ENCODE measurements at places on chromosomes 11 and 22.
A peak's percentile ranks its signal among the peaks of the same experiment; 100 is the strongest.

GRCh38 chr11:119473226-119473625, 50.3 kb upstream of the THY1 start:
- no peak for DNase-seq

DNA sequence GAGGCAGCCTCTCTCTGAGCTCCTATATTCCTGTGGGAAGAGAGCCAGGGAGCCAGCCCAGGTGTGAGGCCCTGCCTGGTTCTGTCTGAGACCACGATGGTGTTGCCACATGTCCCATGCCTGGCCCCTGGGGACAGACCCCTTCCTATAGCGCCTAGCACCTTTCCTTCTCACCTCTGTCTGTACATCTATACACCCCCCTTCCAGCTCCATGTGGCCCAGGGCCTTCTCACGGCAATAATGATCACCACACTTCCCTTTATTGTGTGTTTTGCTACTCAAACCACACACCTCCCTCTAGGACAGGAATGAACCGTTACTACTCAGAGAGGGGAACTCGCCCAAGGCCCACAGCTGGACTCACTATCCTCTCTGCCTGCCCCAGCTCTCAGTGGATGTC, 12.8 kb downstream of the CD82 start:
- DNase-seq, result no peak

GRCh38 chr22:28808716-28809355, 8.5 kb upstream of the XBP1 start:
- no peak for DNase-seq

DNA sequence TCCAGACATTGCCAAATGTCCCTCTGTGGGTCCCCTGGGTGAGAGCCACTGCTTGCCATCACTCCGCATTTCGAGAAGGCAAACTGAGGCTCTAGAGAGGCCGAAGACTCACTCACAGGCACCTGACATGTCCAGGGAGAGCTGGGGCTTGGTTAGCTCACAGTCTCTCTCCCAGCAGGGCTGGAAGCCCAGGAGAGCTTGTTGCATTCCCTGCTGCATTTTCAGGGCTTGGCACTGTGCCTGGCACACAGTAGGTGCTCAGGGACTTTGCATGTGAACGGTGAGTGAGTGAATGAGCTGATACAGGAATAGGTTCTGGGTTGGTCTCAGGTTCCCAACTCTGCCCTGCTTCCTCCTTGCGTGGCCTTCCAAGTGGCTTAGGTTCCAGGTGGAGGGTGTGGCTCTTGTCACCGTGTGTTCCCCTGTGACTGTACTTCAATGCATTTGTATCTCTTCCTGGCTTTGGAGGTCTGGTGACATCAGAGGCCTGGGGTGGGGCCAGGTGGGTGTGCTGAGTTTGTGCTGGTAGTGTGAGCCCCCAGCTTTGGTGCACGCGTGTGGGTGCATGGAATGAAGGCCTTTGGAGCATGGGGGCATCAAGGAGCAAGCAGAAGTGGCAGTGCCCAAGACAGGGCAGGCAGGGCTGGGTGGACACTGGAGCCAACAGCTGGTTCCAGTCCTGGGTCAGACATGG, 18.4 kb upstream of the SMIM38 start:
- DNase-seq, result no peak

- DNase-seq, result no peak
These were observed 22.2 kb upstream of the CCDC34 start for GRCh38 chr11:27385245-27385644.

DNA sequence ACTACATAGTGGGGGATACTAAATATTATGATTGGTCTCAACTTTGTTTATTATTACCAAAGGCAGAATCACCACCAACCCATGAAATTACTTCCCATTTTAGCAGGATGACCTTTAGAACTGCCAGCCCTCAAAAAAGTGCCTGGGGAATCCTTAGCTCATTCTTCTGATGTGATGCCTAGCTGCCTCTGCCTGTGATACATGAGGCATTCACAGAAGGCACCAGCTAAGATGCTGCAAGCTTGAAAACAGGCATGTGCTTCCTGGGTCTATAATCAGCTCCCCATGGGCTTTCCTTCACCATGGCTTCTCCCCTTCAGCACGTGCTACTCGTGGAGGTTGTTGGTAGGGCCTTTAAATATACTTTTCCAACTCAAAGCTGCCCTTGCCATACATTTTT, 50.4 kb upstream of the ARHGAP20 start:
- no peak for DNase-seq

- DNase-seq, result no peak
These were observed 20.7 kb downstream of the LINC01488 start for GRCh38 chr11:69501891-69502860.

DNA sequence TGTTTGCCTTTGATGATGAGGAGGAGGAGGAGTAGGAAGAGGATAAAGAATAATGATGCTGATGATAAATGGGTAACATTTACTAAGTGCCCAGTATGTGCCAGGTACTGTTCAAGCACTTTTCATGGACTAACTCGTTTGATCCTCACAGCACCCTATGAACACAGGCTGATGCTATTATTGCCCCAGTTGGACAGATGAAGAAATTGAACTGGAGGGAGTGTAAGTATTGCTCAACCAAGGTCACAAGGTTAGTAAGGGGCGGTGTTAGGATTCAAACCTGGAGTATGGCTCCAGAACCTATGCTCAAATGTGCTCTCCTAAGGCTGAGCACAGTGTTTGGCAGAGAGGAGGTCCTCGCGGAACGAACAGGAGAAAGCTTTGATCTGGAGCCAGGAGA, 78.6 kb downstream of the SYN3 start:
- DNase-seq, result no peak

DNA sequence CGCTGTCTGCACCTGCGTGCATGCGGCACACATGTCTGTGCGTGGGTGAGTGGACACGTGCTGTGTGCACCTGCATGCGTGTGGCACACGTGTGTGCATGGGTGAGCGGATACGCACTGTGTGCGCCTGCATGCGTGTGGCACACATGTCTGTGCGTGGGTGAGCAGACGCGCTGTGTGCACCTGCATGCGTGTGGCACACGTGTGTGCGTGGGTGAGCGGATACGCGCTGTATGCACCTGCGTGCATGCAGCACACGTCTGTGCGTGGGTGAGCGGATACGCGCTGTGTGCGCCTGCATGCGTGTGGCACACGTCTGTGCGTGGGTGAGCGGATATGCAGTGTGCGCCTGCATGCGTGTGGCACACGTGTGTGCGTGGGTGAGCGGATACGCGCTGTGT, 27.1 kb upstream of the ACR start:
- no peak for DNase-seq

GRCh38 chr22:25940479-25940878, 198.5 kb downstream of the MYO18B start:
- DNase-seq, result no peak

DNA sequence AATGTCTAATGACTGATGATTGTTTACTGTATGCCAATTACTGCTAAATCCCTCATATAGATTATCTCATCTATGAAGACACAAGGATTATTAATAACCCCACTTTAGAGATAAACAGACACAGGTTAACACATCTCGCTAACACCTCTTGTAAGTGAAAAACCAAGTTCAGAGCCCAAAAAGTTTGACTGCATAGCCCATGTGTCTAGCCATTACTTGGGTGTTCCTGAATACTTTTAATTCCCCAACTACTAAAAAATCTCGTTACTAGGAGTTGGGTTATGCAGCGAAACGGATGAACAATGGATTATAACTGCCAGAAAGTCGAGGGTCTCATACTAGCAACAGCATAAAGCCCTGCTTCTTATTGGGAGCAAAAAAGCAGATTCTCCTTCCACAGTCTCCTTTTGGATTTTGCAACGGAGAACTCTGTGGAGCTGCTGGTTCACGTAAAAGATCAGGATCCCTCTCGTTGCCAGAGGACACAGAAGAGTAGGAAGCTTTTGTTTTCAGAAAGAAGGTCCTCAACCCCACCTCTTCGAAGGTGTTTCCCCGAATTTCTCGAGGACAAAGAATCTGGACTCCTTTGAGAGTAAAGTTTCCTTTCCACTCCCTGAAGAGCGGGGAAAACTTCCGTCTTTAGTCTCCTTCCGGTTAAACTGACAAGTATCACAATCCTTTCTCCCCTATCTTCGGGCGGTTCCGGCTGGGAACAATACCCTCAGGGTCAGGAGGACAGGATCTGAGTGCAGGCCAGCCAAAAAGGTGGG, 979 bp downstream of the ZBED5 start:
- peak; percentile 38 for DNase-seq

DNA sequence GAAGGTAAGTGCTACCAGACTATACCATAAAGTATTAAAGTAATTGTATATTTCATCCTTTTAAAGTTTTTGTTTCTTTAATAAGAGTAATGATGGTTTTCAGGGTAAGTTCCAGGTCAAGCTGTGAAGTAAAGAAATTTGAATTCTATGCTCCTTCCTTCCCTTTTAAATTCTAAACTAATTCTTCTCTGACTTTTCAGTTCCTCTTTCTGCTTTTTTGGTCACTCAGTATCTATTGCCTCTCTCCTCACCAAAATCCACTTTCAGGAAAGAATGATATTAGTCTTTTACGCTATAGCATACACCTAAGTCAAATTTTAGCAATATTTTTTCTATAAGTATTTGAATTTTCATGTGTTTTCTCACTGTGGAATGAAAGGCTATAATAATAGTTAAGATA, 8.2 kb downstream of the MMP8 start:
- DNase-seq, result no peak

DNA sequence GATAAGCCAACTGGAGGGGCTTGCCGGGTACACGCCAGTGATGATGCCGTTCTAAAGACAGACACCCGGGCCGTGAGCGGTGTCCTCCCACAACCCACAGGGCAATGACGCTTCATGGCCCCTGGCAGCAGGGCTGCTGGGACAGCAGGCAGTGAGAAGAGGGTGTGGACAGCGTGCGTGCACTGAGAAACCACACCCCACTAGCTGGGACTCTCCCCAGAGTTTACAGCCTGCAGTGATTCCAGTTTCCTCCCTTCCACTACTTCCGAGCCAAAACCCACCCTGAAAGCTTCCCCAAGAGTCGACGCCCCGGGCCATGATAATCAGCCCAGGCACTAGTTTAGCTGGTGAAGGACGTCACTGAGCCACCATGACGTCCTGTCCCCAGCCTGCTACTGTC, 29.2 kb downstream of the CPT1A start:
- DNase-seq, result no peak

- no peak for DNase-seq
These were observed 3.4 kb upstream of the CDC42EP2 start for GRCh38 chr11:65311170-65311678.

DNA sequence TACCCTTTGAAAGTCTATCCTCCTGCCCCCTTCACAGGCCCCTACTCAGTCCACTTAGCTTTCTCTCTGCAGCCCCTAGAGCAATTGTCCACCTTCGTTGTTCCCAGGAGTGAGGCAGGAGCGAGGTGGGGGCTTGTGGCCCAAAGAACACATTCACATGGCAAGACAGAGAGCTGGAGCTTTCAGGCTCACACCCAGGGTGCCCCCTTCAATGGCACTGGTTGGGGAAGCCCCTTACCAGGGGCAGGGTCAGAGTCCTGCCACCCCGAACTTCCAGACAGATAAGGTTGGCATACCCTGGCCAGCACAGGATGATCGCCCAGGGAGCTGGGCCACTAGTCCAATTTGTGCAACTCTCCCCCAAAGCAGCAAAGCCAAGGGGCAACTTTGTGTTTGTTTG, 6.2 kb upstream of the SLC5A4 start:
- DNase-seq, result no peak

DNA sequence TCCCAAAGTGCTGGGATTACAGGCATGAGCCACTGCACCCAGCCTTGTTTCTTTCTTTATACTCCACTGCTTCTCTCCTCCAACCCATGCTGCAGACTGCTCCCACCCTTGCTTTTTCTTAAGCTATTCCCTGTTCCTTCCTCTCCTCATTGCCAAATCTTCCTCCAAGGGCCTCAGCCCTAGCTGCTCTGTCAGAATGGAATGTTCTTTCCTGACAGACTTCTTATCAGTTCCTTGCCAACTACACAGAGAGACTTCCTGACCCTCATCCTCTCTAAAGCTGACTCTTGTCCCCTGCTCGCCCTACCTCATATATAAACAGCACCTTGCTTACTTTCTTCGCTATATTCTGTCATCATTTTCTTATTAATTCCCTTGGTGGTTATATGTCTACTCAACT, 16.9 kb upstream of the PIK3C2A start:
- no peak for DNase-seq

- no peak for DNase-seq
These were observed 13.3 kb downstream of the CREB3L1 start for GRCh38 chr11:46290598-46291309.

- DNase-seq, result no peak
These were observed 1092.7 kb downstream of the BRD1 start for GRCh38 chr22:48734961-48735360.

GRCh38 chr11:72352859-72353551, 81.3 kb downstream of the CLPB start:
- DNase-seq, result peak; percentile 75

GRCh38 chr22:19760058-19760950, at the start of gene TBX1:
TBX1 (plus strand) TSS chr22:19760778; CDS start chr22:19760844, 66 bp downstream.
- no peak for DNase-seq

- DNase-seq, result no peak
These were observed 3.7 kb upstream of the COMT start for GRCh38 chr22:19937616-19938473.

DNA sequence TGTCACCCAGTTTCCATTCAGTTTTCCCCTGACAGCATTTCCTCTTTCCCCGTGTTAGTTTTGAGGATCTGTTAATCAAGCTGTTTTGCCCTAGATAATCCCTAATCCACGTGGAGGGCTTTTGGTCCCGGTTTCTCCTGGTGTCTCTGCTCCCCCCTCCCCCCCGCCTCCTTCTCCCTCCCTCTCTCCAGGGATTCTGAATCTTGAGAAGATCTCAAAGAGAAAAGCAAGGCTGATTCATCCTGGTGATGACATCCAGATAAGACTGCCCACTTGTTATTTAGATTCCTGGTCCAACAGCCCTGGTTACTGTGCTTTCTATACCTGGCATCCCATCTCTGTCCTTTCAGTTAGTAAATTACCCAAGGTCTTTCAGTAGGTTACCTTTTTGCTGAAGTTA, 59.4 kb downstream of the KCNA4 start:
- DNase-seq, result no peak

DNA sequence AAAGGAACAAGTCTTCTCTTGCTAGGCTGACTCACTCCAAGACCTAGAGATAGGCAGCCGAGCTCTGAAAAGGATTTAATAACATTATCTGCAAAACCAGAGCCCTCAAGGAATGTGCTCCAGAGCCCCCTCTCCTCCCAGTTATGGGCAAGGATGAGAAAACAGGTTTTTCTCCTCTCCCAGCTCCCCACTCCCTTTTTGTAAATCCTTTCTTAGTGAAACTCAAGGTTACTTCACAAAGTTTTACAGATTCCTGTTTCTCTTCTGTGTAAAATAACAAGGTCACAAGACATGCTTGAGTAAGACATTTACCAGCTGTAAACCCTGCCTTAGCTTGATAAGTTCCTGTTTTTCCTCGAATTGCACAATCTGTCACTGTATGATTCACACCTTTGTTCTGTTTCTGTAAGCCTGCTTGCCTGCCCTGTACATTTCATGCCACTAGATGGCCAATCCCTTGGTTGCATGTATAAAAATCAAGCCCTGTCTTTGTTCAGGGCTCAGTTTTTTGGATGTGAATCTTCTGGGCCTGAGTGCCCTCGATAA, 489.4 kb downstream of the KCNA4 start:
- peak; percentile 18 for DNase-seq

Data from activated CD4-positive, alpha-beta T cell treated with anti-CD3 and anti-CD28 coated beads, Interleukin-2, Interleukin-4, amounts not matched to agents 100 ng/mL and 50 ng/mL, durations not matched to agents 16 hours and 8 hours (primary cell).